BE2C (cell line): ENCODE measurements at places on chromosomes 1 and 21.
A peak's percentile ranks its signal among the peaks of the same experiment; 100 is the strongest.

- DNase-seq: no peak
Measured at GRCh38 chr1:5191470-5191869, 537.1 kb downstream of the AJAP1 start.

GRCh38 chr1:66599899-66600737, 66.2 kb downstream of the SGIP1 start:
- no peak for DNase-seq

- DNase-seq: peak; percentile 10
Measured at GRCh38 chr1:67214420-67215174, 48.3 kb downstream of the IL23R start.

DNA sequence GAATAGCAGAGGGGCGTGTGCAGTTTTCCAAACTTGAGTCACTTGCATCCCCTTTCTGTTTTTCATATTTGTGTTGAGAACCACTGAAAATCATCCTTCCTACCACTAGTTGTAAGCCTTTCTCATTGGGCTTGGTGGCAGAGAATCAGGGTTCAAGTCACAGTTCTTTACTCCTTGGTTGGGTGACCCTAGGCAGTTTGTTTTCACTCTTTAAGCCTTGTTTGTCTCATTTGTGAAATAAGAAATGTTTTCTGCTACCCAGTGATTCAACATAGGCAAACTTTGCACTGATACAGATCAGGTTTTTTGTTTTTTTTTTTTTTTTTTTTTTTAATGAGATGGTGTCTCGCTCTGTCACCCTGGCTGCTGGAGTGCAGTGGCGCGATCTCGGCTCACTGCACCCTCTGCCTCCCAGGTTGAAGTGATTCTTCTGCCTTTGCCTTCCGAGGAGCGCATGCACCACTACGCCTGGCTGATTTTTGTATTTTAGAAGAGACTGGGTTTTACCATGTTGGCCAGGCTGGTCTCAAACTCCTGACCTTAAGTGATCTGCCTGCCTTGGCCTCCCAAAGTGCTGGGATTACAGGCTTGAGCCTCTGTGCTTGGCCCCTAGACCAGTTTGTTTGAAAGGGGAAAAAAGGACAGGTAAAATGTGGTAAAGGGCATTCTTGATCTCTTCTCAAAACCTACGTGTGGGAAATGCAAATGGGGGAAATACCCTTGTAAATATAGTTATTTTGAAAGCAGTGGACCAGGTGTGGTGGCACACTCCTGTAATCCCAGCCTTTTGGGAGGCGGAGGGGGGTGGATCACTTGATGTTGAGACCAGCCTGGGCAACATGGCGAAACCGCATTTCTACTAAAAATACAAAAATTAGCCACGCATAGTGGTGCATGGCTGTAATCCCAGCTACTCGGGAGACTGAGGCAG, 3.2 kb downstream of the CLIC4 start:
- no peak for DNase-seq

GRCh38 chr1:244010703-244011123, 40.4 kb upstream of the ZBTB18 start:
- no peak for DNase-seq

GRCh38 chr1:90295534-90295933, 300.6 kb downstream of the ZNF326 start:
- no peak for DNase-seq

GRCh38 chr1:93328809-93329760, 16.6 kb upstream of the DR1 start:
- no peak for DNase-seq

DNA sequence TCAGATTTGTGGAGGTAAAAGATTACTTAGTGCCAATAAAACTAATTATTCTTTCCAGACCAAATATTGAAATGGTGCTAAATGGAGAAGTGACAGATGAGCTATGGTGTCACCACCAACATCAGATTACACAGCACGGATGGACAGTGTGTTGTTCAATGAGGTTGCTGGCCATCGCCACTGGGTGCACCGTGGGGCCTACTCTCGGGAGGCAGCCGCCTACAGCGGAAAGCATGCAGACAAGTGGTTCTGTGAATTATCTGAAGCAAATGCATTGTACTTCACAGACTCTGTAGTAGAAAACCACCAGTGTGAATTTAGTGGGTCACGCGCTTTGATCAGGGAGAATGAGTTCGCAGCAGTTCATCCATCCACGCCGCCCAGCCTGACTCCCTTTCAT, 42.3 kb downstream of the GNG4 start:
- DNase-seq: no peak

- DNase-seq: no peak
Measured at GRCh38 chr1:171134204-171134923, 43.7 kb downstream of the FMO3 start.
